ENCODE measurements at places on chromosomes 1 and 21.

GRCh38 chr1:85347908-85348307 is 71.5 kb upstream of the BCL10 start:
- no peak for DNase-seq

DNA sequence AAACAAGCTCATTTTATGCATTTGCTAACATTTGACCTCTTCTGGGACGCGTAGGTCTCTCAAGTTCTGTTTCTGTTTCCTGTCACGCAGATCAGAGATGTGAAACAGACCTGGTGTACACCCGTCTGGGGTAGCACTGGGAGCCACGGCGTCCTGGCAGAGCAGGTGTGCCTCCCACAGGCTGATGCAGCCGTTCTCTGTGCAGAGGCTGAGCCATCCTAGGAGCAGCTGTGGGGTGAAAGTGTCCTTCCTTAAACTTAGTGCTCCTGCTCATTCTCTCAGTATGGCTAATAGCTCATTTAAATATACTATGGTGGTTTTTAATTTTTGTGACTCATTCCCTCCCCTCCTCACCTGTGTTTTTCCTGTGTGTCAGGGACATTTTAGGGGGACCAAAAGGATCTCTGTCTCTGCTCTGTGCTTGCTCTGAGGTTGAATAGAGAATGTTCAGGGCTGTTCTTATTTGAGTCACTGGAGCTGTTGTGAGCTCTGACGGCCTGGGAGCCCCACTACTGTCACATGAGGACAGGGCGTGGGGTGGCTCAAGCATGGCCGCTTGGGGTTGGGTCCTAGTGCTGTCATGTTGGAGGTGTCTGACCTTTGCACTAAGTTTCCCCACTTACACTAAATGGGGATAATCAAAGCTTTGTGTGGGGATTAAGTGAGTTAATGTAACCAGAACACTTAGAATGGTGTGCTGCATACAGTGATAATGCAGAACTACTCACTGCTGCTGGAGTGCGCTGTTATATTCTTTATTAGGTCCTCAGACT is 43.0 kb downstream of the GALNT2 start:
- no peak for DNase-seq

GRCh38 chr1:33524586-33524985 is 52.1 kb downstream of the ZSCAN20 start:
- DNase-seq, result no peak

DNA sequence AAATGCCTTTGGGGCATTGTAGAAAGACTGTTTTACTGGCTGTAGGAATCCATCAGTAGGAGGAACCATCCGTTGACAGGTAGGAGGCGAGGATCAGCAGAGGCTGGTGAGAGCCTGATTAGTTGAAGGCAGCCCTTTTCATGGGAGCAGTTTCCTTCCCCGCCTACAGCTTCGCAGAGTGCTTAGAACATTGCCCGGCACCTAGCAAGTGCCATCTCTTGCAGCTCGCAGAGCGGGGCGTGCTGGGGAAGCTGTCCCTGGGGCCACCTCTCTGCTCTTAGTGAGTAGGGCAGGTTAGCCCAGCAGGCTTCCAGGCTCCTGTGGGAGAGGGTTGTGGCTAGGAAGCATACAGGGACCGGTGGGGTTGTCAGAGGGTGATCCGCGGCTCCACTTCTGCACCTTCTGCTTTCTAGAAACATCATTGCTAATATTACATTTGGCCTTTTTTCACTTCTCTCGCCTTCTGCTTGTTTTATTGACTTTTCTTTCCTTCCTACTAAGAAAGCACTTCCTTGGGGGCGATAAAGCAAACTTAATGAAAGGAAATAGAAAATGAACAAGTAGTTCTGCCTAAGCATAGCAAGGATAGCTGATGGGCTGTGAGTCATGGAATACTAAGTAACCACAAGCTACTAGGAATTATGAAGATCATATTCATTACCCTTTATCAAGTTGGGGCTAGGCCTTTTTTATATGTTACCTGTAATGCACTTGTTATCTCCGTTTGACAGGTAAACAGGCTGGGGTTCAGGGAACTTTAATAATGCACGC is 176.7 kb downstream of the GALNT2 start:
- no peak for DNase-seq

- no peak for DNase-seq
Measured at GRCh38 chr1:205030896-205031295, 12.1 kb upstream of the CNTN2 start.

Measured in spinal cord (tissue), 10 donors.